ENCODE measurements at places on chromosomes 4 and X. TPM values are rescaled to one million over a fixed set of nuclear protein-coding genes. Genes with fewer than 3 reads are reported as not detected.

The SSX1 gene
- total RNA-seq, result not detected

DNA sequence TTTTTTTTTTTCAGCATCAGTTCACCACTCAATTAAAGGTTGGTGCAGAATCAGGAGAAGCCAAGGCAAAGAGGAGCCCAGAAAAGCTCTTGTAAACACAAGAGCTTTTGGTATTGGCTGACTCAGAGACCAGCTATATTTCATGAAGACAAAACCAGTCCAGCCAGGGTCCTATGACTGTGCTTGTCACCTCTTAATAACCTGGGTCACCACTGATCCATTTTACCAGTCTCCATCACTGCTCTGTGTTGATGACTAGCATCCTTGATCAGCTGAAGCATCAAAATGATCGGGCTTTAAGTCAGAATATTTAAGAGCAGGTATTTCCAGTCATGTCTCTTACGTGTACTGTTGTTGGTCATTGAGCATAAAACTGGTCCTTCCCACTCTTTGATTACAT lies 237.9 kb downstream of the PACRGL start:
- DNase-seq, result no peak

- no peak for DNase-seq
Observed at GRCh38 chr4:182593402-182593801, 323.8 kb downstream of the DCTD start.

- peak; percentile 19 for DNase-seq
Observed at GRCh38 chrX:118347131-118347530, 1.2 kb downstream of the WDR44 start.

The ZAR1 gene
- total RNA-seq, result not detected

DNA sequence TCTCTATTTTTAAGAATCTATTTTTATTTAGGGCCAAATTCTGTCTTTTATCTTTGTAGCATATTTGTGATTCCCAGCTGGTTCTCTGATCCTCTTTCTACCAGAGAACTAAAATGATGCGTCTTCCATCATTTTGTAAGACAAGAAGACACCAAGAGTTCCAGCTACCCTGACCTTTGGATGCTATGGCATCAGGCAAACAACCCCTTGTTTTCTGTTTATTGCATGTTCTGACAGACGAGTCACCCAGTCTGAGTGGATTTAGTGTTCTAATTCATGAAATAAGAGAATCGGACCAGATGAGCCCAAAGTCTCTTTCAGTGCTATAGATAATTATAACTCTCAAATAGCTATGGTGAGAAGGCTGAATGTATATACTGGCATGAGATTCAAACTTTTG lies 69.7 kb downstream of the ZFYVE28 start:
- DNase-seq, result no peak

DNA sequence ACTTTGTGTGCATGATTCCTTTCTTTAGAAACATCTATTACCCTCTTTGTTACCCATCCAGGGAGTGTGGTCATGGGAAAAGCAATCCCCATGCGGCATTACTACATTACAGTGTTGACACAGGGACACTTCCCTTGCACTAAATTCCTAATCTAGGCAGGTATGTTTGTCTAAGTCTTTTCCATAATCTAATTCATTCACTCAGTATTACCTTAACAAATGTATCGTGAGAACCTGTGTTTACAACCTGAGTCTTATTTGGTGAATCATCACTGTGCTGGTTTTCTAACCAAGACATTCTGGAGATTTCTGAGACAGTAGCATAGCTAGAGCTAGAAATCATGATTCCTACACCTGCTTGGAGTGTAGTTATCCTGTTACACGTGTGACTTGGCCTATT lies 326.8 kb downstream of the BMPR1B start:
- no peak for DNase-seq

The CASP3 gene
- 46.1 TPM for total RNA-seq

DNA sequence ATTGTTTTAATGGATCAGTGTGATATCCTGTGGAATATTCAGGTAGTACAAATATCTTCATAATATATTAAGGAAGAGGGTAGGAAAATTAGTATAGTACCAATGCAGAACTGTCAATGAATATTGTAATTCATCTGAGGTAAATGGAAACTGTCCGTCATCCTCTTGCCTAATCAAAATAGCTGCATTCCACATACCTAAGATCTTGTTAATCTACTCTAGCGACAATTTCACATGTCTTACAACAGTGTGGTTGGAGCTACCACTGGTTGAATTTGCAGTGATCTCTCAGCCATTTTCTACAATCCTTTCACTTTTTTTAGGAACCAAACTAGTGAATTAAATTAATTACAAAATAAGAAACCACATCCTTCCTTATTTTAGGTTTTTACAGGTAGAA lies 117.5 kb downstream of the PCDH18 start:
- no peak for DNase-seq

GRCh38 chr4:184104419-184105101 lies 113.1 kb downstream of the ENPP6 start:
- DNase-seq, result no peak

All from neural progenitor cell (in vitro differentiated cells).